ENCODE measurements at places on chromosomes 1 and 21. TPM values are rescaled to one million over a fixed set of nuclear protein-coding genes. Genes with fewer than 3 reads are reported as not detected.

TTC39A gene
- polyA plus RNA-seq, result 1.7 TPM

CDC7 gene
- 9.6 TPM for polyA plus RNA-seq

CD84 gene
- polyA plus RNA-seq, result not detected

CD101 gene
- 0.21 TPM for polyA plus RNA-seq

FALEC gene
- 0.80 TPM for polyA plus RNA-seq

GREM2 gene
- 0.31 TPM for polyA plus RNA-seq

HHAT gene
- polyA plus RNA-seq, result 3.8 TPM

Measured in A549 (cell line).